ENCODE measurements at places on chromosomes 1 and 21.

DNA sequence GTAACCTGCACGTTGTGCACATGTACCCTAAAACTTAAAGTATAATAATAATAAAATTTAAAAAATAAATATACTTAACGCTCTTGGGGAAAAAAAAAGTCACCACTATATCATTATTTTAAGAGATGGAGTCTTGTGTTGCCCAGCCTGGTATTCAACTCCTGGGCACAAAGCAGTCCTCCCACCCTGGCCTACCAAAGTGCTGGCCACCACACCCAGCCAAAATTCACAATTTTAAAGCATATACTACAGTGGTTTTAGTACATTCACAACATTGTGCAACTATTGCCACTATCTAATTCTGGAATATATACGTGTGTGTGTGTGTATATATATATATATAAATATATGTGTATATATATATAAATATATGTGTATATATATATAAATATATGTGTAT lies 5.9 kb downstream of the HMGN2 start:
- no peak for DNase-seq

DNA sequence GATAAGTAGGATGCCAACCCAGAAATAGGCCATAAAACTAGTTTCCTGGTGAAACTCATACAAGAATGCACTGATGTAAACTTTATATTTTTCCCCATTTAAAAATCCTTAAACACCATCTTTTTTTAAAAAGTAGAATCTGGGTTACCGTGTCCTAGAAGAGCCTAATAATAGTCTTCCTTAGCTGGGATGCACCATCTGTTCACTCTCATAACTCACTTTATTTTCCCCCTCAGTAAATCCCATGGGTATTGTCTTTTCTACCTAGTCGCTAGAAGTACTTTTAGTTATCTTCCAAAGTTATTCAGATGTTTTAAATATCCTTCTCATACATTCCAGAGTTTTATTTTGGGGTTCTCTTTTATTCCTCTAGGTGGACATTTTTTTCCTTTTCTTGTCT lies 250.2 kb downstream of the PLA2G4A start:
- DNase-seq, result no peak

GRCh38 chr1:59165353-59165752 lies 131.5 kb upstream of the FGGY start:
- no peak for DNase-seq

DNA sequence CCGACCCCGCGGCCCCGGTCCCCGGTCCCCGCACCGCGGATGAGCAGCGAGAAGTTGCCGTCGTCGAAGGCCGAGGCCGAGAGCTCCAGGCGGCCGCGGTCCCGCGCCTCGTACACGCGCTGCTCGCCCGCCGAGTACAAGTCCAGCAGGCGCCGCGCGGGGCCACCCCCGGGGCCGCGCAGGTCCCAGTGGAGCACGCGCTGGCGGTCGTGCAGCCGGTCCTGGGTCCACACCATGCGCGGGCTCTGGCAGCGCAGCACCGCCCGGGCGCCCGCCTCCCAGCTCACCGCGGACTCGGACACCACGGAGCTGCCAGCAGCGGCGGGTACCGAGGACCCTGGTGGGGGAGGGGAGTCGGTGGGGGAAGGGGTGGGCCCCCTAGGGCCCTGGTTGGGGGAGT lies 2.9 kb downstream of the MXRA8 start:
- no peak for DNase-seq

- DNase-seq, result no peak
Measured at GRCh38 chr1:237042526-237042891, 525 bp downstream of the RYR2 start.

- no peak for DNase-seq
Measured at GRCh38 chr1:119294722-119295121, 73.9 kb upstream of the HAO2 start.

- no peak for DNase-seq
Measured at GRCh38 chr1:159890390-159890789, 9.6 kb downstream of the CFAP45 start.

DNA sequence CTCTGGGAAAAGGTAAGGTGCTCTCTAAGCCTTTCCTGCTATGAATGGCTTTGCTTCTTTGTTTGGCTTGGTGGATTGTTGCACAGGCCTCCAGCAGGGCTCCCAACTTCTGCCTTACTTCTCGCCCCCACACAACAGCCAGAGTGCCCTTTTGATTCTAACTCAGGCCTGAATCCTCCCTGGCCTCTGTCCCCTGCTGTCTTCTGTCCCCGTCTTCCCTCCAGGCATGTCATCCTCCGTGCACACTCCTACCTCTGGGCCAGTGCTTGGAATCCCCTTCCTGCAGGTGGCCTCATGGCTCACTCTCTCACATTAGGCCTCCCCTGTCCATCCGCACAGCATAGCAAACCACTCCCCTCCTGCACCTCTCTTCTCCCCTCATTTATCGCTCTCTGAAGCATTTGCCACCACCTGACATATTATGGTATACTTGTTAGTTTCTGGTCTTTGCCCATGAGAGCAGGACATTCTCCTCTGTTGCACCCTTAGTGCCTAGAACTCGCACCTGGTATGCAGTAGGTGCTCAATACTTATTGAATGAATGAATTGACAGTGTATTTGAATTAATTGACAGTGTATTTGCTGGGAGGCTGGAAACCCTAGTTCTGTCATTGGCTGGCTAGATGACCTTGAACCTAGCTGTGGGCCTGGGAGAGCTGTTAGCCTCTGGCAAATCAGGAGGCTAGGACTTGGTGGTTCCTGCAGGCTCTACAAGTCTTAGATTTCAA lies 2.9 kb downstream of the ZDHHC18 start:
- no peak for DNase-seq

DNA sequence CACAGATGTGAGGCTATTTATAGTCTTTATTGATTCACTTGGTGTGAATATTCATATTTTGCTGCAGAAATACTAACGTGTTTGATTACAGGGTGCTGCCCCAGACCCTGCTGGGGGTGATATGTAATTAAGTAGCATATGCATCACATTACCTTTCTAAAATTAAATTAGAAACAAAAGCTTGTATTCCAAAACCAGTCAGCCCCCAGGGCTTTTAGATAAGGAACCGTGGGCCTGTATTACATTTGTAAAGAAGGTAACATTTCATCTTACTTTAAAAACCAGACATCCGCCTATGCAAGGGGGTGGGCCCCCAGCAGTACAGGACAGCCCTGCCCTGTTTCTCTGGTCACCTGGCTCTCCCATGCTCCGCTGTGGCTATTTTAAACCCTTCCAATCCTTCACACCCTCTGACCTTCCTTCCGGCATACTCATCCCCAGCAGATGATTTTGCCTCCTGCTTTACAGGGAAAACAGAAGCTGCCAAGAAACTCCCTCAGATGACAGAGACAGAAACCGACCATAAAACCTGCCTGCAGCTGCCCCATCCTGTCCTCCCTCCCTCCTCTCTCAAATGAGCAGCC lies 22.0 kb upstream of the KCNC4 start:
- no peak for DNase-seq

DNA sequence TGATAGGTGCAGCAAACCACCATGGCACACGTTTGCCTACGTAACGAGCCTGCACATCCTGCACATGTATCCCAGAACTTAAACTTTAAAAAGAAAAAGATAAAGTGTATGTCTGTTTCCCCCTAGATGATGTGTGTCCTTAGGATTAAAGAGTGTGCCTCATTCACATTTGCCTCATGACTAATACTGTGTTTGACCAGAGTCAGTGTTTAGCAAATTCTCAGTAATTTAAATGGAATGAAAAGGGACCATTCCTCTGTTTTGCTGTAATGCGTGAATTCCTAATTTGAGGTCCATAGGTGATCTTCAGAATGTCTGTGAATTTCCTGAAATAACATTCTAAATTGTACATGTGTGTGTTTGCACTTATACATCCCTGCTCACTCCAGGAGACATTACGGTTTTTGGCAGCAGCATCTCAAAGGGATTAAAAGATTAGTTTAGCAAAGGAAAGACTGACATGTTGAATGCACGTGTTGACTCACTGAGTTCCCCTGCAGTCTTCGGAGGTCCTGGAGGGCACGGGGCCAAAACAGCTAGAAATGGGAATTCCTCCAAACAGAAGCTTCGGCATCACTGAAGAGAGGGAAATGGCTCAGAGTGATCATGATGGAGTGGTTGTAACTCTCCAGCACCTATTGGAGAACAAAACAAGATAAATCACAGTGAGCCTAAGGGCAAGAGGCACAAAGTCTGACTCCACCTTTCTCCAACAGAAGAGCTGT lies 19.1 kb upstream of the SLC35F3 start:
- no peak for DNase-seq

- no peak for DNase-seq
Measured at GRCh38 chr1:175911138-175911537, 167.7 kb upstream of the TNR start.

DNA sequence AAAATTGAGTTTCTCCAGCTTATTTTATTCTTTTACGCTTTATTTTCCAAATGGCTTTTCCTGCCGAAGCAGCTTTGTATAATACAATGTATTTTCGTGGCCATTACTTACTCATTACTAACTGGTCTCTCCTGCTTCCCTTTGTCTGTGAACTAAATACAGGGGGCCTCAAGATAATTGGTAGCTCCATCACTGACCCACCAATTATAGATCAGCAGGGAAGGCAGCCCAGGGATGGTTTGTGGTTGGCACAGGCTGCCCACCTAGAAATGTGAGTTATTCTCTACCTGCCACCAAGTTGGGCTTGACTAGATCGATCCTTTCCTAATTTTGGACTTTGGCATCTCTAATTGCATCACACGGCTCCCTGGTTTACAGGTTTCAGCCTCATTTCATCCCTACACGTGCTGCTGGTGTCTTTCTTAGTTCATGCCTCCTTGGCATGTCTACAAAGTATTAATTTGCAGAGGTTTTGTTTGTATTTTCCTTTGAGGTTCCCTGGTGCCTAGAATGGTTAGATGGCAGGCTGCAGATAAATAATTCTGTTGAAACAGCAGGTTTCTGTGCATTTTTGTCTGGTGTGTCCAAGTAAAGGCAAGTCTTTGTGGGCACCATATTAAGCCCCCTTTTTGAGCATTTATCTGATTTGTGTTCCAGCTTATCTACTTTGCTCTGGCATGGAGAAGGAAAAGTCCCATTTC lies 35.2 kb downstream of the PEX14 start:
- no peak for DNase-seq

- DNase-seq, result no peak
Measured at GRCh38 chr1:22112554-22112953, 30.3 kb downstream of the WNT4 start.

GRCh38 chr1:19921310-19921709 lies 2.1 kb downstream of the PLA2G2E start:
- DNase-seq, result no peak
